ENCODE measurements at places on chromosomes 4 and X.

- no peak for DNase-seq
Observed at GRCh38 chr4:119525771-119526712, 102.6 kb downstream of the PDE5A start.

DNA sequence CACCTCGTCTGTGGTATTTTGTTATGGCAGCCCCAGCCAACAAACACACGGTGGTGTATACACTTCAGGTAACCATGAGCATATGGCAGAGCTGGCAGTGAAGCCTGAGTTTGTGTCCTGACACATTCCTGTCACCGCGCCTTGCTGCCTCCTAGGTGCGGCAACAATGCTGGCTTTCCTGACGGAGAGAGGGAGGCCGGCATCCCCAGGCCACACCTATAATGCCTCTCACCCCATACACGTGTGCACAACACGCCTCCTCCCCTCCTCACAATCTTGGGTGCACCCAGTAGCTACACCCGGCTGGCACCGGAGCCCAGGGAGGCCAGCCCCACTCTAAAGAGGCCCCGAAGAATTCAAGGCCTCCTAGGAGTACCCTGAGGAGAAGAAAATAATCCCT lies 158.5 kb downstream of the NSUN7 start:
- no peak for DNase-seq

DNA sequence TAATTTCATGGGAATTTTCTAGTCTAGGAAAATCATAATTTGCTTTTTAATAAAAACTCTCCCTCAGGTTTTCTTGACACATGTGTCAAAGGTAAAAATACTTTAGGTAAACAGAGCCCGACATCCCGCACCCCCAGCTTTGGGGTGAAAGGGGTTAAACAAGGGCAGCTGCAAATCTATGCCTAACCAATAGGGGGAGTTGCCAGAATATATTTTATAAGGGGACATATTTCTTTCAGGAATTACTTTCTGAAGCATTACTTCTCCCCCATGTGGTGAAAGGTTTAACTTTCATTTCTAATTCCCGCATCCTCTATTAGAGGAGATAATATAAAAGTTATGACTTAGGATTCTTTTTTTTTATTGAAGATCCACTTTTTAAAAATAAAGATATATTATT lies 53.9 kb upstream of the HEPH start:
- no peak for DNase-seq

DNA sequence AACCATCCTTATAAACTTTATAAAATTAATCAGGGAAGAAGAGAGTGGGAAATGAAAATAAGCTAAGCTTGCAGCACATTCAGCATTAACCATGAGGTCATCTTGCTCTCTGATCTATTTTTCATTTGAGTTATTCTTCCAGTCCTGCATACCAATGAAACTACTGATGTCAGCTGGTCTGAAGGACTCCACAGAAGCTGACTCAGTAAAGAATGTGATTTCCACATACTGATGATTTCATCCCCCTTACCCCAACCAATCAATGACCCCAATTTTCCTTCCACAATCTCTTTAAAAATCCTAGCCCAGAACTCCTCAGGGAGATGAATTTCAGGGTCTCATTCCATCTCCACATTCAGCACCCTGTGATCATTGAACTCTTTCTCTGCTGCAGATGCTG lies 18.8 kb upstream of the DSPP start:
- peak; percentile 81 for DNase-seq

DNA sequence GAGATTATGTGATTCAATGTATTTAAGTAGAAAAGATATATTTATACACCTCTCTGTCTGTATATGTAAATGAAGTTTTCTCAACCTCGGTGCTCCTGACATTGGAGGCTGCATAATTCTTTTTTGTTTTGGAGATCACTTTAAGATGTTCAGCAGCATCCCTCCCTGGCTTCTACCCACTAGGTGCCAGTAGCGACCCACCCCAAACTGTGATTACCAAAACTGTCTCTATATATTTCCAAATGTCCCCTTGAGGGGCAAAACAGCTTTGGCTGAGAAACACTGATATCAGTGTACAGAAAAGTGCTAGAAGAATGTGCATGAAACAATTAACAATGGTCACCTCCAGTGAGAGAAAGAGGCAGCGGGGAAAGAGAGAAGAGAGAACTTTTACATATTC lies 51.2 kb downstream of the DCX start:
- no peak for DNase-seq

DNA sequence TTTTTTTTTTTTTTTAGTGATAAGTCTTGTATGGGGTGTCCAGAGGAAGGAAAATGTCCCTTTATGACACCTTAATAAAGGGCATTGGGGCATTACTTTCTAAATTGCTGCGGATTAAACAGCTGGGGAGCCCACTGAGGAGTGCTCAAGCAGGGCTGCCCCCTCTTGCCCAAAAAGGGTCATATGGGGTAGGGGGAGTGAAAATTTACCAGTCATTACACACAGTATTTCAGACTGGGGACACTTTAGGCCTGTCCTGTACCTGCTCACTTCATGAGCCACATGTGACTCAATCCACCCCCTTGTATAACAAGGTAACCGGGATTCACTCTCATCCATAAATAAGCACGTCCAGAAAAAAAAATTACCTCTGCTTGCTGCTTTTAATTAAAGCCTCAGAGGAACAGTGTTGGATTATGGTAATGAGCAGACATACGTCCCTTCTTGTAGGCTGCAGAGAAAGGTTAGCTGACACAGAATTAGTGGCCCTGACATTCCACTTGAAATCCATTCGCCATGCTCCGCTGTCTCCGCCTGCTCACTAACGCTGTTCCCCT lies 1.8 kb downstream of the PRDM8 start:
- DNase-seq, result no peak

- DNase-seq, result no peak
Observed at GRCh38 chr4:1683736-1684505, at the start of gene FAM53A. FAM53A (minus strand) TSS chr4:1684313; CDS start chr4:1668741, 15,572 bp downstream.

GRCh38 chr4:7909463-7910262 lies 30.0 kb downstream of the AFAP1 start:
- DNase-seq, result no peak

GRCh38 chr4:125991398-125991797 lies 676.6 kb downstream of the FAT4 start:
- no peak for DNase-seq

DNA sequence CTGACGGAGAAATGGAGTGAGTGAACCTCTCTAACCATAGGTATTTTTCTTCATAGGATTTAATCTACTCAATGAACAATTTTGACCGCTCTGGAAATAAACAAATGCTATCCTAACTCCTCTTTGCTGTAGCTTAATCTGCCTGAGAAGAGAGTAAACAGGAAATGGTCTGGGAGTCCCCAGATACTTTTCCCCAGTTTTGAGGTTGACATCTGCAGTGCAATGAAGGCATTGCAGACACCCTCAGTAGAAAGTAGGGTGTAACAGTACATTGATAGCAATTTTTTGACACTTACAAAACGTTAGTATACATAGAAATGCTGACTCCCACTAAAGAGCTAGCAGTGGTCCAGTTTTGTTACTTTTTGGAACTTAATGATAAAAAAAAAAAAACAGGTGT lies 495.9 kb upstream of the FAM241A start:
- DNase-seq, result no peak

GRCh38 chrX:78378476-78379115 lies 51.2 kb upstream of the CYSLTR1 start:
- DNase-seq, result no peak

DNA sequence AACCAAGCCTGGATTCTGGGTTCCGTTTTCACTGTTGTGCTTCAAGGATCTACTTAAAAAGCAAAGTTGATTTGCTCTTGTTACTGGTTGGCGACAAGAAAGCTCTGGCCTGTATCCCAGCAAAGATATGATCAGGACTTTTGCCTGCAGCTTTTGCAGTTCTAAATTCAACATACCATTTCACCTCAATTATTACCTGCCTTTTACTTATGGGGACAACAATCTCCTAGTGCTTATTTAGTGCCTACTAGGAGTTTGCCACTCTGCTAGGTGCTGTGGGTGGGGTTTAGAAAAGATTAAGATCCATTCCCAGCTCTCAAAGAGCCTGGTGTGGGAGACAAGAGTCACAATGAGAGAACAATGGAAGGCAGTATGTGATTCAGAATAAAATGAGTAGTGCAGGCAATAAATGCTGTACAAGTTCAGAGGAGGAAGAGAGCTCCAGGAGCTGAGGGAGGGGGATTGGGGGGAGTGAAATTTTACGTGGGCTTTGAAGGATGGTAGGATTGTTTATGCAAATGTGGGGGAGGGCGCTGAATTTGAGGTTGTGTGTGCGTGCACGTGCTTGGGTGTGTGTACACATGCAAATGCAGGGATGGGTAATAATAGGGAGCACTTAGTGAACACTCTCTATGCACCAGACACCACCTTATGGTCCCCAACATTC lies 5.0 kb upstream of the TMEM164 start:
- DNase-seq, result no peak

DNA sequence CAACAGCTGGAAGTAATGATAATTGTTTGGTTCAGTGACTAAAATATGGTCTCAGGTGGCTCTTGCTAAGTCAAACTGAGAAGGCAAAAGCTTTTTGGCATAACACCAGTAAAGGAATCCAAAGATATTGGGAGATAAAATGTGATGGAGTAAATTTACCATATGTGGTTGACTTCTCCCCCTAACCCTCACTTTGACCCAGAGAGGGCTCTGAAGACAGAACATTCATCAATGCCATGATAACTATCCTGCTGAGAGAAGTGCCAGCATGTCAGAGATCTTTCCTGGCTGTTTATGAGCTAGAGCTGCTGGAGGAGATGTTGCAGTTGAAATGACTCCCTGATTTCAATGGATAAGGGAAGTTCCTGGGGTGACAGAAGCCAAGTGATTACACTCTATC lies 213.4 kb downstream of the SPCS3 start:
- DNase-seq, result no peak

DNA sequence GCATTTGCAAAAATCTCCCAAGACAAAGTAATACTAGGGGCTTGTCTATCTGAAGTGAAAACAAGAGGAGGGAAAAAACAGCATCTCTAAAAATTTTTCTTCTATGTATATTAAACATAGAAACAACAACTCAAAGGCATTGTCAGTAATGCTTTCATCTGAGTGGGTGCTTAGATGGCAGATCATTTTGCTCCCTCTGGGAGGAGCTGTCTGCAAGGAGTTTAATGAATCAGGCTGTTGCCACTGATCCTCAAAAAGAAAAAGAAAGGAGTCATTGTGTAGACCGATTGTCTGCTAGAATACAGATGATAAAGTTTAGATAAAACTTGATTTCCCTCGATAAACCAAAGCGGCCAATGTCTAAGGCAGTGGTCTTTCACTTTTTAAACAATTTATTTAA lies 49.7 kb upstream of the KLHL8 start:
- peak; percentile 3 for DNase-seq

DNA sequence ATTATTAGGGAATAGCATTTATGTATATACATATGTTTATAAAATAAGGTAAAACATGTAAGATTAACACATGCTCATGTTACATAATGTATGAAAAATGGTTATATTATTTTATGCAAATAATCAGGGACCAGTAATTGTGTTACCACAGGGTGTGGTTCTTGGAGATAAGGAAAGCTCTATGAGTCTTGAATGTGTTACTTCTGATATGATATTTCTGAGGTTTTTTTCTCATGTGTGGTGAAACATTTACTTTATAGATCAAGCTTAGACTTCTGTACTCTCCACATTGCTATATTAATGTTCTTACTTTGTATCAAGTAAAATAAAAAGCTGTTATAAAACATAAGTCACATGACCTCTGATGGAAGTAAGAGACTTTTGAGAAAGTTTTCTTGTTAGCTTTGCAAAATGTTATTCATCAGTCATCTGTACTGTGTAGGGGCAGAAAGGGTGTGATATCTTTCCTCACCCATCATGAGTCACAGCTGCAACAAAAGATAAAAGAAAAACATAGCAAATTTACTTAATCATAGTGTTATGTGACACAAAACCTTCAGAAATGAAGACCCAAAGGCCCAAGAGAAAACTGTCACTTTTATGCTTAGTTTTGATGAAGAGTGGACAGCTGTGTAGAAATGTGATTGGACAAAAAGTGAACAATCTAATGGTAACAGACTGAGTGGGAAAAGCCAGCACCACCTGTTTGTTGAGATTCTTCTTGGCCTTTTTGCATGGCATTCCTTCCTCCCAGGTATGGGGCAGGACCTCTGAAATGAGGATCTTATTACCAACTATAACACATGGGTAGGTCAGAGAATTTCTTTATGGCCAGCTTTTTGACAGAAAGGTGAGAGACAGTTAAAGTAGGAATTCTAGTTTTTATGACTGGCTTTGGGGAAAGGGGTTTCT lies 632.3 kb downstream of the PDHA2 start:
- DNase-seq, result no peak

DNA sequence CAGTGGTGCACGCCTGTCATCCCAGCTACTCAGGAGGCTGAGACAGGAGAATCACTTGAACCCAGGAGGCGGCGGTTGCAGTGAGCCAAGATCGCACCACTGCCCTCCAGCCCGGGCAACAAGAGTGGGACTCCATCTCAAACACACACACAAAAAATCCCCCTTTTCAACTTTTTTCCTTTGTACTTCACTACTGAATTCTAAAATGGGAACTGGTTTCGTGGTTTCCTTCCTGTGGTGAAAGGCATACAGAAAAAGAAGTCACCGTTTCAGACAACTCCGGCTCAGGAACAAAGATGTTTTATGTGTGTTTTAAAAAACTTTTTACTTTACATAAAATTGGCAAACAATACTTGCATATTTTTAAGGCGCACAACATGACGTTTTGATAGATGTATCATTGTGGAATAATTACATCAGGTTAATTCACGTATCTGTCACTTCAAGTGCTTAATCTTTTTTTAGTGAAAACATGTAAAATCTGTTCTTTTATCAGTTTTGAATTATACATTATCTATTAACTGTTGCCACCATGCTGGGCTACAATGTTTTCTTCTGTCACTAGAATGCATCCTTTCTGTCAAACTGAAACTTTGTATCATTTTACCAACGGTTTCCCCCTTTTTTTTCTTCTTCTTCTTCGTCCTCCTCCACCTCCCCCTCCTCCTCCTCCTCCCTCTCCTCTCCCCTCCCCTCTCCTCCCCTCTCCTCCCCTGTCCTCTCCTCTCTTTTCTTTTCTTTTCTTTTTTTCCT lies 186.0 kb downstream of the CRLF2 start:
- DNase-seq, result no peak

- no peak for DNase-seq
Observed at GRCh38 chrX:15576019-15576418, 24.7 kb downstream of the ACE2 start.

- no peak for DNase-seq
Observed at GRCh38 chrX:48736303-48736702, 25.2 kb upstream of the GLOD5 start.

DNA sequence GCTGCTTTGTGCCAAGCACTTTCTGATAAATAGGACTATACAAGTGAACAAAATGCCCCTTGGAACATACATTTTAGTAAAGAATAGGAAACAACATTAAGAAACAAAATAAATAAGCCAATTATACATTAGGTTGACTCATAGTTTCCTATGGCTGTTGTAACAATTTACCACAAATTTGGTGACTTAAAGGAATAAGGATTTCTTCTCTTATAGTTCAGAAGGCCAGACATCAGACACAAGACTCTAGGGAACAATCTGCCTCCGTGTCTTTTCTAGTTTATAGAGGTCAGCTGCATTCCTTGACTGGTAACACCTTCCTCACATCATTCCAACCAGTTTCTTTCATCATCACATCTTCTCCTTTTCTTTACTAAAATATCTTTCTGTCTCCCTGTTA lies 235.9 kb upstream of the PCDH18 start:
- no peak for DNase-seq

Data from GM04503 (cell line).